NCI-H1092 (cell line): ENCODE measurements at places on chromosomes 5 and 9.

GRCh38 chr5:109455598-109456096 lies 45.9 kb upstream of the PJA2 start:
- DNase-seq = no peak

DNA sequence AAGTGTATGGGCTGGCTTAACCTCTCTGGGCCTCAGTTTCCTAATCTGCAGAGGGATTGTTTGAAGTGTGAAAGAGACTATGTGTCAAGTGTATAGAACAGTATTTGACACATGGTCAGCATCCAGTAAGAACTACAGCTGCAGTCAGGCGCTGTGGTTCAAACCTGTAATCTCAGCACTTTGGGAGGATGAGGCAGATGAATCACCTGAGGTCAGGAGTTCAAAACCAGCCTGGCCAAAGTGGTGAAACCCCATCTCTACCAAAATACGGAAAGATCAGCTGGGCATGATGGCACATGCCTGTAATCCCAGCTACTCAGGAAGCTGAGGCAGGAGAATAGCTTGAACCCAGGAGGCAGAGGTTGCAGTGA lies 31.9 kb upstream of the STING1 start:
- DNase-seq = no peak

DNA sequence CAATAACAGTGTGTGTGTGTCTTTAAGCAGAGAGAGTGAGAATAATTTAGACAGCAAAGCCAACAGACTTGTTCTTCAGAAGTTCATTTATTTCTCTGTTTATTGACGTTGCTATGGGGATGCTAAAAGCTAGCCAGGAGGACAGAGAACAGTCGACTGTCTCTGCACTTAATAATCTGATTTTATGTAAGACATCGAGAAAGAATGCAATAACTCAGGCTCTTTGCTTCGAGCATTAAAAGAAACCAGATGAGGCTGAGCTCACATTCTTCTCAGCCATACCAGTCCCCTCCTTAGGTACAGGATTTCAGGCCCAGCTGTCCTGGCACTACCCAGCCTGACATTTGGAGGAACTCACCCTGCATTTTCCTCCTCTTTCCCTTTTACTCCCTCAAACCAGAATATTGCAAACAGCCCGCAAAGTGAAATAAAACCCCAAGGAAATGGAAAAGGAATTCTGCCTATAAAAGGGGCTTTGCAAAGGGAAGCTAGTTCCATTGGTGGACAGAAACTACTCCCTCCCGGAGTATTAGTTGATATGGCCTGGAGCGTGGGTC lies 44.5 kb upstream of the DPYSL3 start:
- no peak for DNase-seq

DNA sequence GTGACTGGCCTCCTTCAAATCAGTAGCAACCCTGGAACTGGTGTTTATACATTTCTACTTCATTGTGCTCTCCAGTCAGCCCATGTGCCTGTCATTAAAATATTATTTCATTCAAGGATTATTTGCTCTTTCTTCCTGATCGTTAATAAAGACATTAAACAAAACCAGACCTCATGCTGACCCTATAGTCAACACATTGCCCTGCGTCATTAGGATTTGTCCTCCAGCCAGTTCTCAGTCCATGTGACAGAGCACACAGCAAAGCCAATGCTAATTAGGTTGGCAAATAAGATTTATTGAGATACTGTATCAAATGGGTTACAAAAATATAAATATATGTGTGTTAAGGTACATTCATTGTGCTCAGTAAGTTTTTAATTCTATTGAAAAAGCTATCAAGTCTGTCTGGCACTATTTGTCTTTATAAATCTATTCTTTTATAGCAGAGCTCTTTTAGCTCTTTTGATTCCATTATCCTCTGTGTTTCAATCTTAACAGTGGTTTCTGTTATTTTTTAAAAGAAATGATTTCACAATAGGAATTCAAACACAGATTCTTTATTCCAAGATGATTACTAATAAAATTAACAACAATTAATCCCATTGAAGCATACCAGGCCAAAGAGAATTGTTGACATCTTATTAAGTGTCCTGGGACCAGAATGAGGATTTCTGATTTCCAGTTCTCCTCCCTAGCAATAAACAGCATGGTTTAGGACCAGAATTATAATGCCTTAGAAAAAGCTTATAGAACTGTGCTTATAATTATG lies 209.4 kb upstream of the RGMB start:
- DNase-seq = no peak

- no peak for DNase-seq
Measured at GRCh38 chr9:68978066-68978465, 35.8 kb downstream of the PRKACG start.

DNA sequence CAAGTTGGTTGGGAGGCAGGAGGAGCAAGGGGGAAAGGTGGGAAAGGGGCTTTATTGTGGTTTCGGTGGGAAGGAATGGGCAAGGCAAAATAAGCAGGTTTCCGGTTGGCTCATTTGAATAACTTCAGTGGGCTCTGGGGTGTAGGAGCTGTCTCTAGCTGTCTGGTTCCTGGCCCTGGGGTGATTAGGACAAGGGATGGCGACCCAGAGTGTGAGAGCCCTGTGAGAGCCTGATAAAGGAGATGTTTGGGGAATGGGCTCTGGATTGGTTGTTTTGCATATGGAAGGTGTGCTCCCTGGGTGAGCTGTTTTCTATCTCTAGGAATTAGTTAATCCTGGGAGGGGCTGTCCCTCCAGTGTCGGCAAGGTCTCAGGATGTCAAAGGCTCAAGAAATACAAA lies 15.4 kb downstream of the ANKRD34B start:
- no peak for DNase-seq

- DNase-seq = peak; percentile 46
Measured at GRCh38 chr5:60843936-60844905, at the start of gene ELOVL7. Gene ELOVL7, minus strand, starts transcription at chr5:60844269. Its CDS starts 56,872 bp downstream, at chr5:60787397.

DNA sequence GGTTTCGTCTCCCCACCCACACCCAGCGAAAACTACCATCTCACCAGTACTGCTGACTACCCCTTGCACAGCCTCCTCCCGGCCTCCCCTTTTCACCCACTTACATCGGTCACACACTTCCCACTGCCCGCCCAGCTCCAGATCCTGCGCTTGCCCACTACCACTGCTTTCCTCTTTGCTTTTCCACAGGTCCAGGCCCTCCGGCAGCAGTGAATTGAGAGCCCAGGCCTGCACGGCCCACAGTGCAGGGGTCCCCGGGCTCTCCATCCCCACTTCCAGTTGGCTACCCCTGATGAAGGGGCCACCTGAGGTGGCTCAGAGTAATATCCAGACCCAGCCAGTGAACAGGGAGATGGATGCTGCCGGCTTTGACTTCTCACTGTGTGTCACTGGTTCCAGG lies 120.2 kb upstream of the FSTL4 start:
- DNase-seq = no peak

- DNase-seq = no peak
Measured at GRCh38 chr9:118533850-118534249, 829.6 kb downstream of the TLR4 start.

GRCh38 chr5:112491257-112491656 lies 72.2 kb upstream of the EPB41L4A start:
- DNase-seq = no peak

DNA sequence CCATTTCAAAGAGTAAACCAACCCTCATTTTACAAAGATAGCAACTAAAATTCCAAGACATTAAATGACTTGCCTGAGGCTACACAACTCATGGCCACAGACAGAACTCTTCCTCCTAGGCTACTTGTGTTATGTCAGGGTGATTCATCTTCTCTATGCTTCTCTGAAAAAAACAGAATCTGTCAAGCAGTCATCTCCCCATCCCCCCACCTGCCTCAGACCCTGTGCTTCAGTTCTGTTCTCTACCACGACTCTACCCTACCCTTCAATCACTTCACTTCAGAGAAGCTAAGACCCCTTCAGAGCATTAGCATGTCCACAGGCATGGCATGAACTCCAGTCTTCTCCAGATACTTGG lies 277.7 kb upstream of the PTGER4 start:
- no peak for DNase-seq

- DNase-seq = no peak
Measured at GRCh38 chr5:83467371-83468035, 4.0 kb upstream of the VCAN start.

DNA sequence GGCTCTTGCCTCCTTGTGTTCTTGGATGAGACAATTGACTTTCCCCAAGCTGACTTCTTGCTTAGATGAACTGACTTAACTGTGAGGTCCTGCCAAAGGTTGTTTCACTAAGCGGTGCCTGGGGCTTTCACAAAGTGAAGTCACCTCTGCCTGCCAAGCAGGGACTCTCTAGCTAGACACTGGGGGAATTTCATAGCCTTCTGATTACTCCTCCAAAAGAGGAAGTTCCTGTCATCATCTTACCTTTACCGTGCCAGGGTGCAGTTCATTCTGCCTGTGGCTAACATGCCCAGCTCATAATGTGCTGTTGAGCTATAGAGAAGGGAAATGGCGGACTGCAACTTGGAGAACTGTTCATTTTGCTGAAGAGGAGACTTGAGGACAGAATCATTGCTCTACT lies 472.0 kb upstream of the WWC1 start:
- DNase-seq = no peak

DNA sequence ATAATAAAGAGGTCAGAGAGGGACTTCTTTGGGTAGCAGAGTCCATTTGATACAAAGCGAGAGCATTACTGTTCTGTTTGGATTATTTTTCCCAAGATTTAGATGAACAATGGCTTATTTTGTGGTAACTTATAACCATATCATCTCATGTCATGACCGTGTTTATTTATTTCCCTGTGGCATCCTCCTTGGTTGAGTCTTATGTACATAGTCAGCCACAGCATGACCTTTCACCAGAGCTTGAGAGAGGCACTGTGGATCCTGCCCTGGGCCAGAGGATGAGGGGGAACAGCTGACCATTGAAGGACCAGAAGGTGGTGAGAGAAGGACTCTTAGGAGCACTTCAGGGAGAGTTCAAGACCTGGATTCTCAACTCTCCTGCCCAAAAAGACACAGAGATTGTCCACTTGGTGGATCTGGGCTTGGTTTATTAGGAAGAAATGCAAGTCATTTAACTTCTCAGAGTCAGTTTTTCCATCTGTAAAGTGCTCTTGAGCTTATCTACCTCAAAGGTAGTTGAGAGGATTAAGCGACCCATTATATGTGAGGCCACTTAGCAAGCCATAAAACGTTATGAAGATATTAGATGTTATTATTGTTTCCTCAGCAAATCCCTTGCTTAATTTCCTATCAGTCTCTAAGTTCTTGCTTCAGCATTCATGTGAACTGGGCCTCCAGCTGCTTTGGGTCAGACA lies 51.4 kb downstream of the PPIC start:
- no peak for DNase-seq

DNA sequence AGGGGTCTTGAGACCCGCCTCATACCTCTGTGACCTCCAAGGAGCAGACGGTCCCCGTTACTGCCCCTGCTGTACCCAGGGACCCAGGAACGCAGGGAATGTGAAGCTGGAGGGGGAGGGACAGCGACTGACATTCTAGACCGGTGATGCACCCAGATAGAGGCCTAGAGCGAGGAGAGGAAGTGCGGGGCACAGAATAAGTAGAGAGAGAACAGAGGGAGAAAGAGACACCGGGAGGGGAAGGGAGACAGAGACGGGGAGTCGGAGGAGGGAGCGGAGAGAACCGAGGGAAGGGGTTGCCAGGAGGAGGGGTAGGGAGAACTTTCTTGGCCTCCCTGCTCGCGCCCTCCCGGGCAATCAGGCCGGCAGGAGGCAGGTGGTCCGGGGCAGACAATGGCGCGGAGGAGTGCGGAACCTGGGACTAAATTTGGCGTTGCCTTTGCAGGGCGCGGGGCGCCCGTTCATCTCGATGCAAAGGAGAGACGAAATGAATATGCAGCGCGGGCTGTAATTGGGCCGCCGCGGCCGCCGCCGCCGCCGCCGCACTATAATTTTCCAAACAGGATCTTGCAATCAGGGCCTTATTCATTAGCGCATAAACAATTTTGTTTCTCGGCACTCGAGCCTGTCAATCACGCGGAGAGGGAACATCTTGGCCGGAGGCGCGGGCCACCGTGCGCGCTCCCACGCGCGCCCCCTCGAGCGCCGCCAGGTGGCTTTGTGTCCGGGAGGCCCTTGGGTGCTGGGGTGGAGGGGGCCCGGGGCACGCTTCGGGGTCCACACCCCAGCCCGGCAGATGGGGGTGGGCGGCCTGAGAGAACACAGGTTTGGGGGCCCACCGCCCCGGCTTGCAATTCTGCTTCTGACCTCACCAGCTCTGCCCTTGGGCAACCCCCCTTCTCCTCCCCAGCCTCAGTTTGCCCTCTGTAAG lies 33.0 kb downstream of the NDUFA8 start:
- DNase-seq = no peak

GRCh38 chr5:128241051-128241695 lies 157.6 kb downstream of the SLC12A2 start:
- no peak for DNase-seq

- no peak for DNase-seq
Measured at GRCh38 chr9:119852390-119852789, 483.2 kb upstream of the BRINP1 start.

DNA sequence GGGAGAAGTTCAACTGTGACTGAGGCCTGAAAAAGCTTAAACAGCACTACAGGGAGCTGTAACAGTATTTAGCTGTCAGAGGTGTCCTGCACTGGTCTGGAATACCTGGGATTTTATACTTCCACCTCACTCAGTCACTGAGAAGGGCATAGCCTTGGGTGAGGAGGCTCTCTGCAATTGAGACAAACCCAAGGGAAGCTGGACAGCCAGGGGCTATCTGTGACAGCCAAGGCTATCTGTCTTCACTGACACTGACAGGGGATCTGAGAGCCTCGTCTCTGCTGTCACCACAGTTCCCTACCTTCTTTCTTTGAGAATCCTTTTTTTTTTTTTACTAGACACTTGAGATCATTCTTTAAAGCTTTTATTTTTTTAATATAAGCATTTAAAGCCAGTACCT lies 356.2 kb upstream of the CD180 start:
- no peak for DNase-seq

DNA sequence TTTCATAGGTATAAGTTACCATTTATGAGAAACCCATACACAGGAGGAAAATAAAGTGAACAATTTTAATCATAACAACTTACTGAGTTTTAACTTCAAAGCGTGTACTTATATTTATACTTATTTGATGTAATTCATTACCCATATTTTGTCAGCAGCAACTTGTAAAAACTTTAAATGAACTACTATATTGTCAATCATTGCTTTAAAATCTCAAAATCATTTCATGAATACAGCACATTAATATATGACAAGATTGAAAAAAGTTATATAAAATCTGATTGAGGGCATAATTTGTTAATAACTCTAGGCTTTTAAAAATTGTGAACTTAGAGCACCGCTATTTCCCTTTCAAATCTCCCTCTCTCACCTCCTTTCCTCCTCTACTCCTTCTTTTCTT lies 573.1 kb downstream of the PDE4D start:
- no peak for DNase-seq

GRCh38 chr5:116923344-116923743 lies 348.7 kb upstream of the SEMA6A start:
- DNase-seq = no peak
